ENCODE measurements at places on chromosomes 2 and 18. TPM values are rescaled to one million over a fixed set of nuclear protein-coding genes. Genes with fewer than 3 reads are reported as not detected.

- no peak for DNase-seq
These were observed 36.5 kb downstream of the MYO3B start for GRCh38 chr2:170214309-170214948.

DNA sequence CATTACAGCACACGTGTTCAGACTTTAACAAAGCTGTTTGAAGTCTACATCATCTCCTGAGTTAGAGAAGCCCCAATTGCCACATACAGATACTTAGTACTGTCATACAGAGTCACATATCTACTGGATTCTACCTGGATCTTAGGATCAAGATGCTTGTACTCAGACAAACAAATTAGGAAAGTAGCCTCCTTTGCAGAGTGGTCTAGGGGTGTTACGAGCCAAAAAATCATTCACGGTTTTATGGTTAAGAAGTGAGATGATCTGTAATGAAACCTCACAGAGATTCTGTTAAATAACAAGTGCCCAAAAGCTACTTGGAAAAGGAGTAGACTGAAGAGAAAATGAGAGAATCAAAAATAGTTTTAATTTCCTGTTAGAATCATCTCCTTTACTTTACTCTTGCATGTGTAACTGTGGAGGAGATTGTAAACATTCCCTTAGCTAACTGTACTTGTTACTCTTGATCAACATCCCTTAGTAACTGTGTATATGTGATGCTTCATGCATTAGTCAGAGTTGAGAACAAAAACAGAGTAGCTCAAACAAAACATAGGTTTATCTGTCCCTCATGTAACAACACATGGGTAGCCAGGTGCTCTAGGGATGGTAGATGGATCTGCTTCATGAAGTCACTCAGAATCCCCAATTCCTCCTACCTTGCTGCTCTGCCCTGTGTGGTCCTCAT, 16.4 kb upstream of the IL1RL1 start:
- no peak for DNase-seq

DNA sequence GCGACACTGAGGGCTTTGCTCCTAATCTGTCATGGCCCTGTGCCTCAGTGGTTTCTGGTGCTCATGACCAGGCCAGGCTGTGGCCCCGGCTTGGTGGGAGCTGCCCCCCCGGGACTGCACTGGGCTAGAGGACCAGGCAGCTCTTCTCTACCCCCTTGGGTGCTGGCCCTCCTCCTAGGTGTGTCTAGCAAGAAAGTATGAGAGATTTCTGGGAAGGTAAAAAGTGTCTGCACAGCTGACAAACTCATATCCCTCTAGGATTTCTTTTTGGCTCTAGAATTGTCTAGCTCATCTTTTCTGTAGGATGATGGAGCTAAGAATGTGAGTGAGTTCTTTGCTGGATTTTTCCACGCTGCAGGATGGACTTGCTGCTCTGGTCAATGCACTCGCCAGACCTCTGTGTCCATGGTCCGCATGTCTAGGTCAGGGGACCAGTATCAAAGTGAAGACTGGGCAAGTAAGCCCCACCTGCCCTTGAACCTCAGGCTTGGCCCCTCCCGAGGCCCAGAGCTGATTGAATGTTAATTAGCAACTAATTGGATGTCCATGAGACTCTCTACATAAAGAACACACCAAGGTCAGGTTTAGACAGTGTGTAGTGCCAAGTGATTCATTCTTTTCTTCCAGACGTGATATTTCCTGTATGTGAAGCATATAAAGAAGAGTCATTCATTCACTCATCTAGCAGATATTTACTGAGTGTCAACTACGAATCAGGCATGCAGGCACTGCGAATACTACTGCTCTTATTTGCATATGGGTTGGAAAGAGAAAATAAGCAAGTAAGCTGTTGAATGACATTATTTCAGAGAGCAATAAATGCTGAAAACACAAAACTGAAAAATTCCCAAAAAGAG, 15.6 kb upstream of the PSD4 start:
- DNase-seq: no peak

GRCh38 chr2:42566837-42567321, 1.6 kb upstream of the MTA3 start:
- DNase-seq: no peak

DNA sequence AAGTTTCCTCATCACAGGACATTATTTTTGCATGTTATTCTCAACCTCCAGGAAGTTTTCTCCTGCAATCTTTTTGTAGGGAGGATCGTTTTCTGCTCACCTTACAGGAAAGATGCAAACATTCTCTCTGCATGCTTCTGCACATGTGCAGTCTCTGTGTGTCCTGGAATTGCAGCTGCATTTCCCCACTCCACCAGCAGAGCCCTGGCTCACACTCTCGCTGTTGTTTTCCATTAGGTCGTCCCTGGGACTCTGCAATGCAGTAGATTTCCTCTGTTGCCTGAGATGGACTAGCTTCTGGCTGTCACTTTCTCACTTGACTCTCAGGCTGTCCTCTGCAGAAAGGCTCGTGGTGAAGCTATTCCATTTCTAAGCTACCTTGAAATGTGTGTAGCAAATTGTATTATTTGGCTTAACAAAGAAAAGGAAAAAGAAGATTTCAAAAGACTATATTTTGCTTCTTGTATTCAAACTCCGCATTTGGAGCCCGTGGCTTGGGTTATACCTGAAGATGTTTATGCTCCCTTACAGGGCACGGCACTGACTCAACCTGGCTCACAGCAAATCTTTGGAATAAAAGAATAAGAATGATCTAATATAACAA, 346.7 kb downstream of the RAD51AP2 start:
- DNase-seq: peak; percentile 38

DNA sequence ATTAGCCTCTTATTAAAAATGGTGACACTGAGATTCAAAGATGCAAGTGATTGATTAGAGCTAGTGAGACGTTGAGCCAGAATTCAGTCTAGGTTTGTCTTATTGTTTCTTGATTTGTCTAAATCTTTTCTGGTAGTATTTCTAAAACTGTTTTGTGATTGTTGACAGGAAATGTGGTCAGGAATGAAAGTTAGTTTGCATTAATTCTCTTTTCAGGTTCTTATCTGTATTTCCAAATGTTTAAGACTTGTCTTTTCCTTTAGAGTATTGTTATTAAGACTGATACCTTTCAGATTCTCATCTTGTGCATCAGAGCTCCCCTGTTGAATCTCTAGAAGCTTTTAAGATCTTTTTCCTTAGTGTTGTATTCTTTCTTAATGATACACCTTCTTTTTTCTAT, 89.3 kb downstream of the MBD5 start:
- no peak for DNase-seq

DNA sequence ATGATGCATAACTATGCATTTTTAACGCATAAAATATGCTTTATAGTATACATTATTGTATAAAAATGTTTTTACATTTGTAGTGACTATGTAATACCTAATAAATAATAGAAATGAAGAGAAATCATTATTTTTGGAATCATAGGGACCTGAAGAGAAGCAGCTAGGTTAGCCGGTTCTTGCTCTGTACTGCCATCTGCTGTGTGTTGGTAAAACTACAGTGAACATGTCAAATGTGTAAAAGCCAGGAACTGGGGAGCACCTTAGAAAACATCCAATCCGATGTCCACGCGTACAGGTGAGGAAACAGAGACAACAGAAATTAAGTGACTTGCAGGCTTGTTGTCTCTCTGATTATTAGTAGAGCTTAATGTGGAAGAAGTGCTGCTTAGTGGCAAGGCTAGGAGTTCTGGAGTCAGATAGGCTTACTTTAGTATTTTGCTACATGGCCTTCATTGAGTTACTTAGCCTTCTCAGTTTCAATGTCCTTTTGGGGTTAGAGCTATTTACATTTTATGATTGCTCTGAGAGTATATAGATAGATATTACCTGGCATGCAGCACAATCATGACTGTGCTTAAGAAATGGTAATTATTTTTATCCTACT, 386.5 kb downstream of the DLGAP1 start:
- DNase-seq: peak; percentile 32

- no peak for DNase-seq
These were observed 42.2 kb downstream of the CDH2 start for GRCh38 chr18:28134774-28135173.

RNF152 gene
- 4.6 TPM for total RNA-seq

GALM gene
- total RNA-seq: 7.8 TPM

PLEK gene
- total RNA-seq: 1.0 TPM

ANKRD30B gene
- total RNA-seq: 0.06 TPM

MYO3B gene
- total RNA-seq: 0.40 TPM

All from pancreas (tissue), 10 donors.